ENCODE measurements at places on chromosomes 1 and 21.
A peak's percentile ranks its signal among the peaks of the same experiment; 100 is the strongest.

DNA sequence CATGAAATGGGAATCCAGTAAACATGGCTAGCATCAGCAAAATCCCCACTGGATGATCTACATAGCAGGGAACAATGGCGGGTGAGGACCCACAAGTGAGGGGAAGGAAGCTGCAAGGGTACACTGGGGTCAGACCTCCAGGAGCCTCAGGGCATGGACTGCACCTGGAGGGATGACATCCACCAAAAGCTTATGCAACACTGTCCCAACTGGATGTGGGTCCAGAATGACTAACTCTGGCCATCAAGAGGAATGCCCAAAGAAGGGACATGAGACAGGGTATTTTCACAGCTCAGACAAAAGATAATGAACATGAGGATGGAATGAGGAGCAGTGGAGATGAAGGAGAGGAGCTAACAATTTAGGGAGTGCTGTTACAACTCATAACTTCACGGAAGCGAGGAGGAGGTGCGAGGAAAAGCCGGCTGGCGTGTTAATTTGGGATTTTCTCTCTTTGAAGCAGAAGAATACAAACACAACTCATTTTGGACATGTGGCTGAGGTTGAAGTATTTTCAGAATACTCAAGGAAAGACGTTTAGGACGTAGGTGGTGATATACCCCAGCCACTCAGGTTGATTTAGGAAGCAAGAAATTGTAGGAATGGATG lies 5.7 kb downstream of the HLCS start:
- no peak for DNase-seq

DNA sequence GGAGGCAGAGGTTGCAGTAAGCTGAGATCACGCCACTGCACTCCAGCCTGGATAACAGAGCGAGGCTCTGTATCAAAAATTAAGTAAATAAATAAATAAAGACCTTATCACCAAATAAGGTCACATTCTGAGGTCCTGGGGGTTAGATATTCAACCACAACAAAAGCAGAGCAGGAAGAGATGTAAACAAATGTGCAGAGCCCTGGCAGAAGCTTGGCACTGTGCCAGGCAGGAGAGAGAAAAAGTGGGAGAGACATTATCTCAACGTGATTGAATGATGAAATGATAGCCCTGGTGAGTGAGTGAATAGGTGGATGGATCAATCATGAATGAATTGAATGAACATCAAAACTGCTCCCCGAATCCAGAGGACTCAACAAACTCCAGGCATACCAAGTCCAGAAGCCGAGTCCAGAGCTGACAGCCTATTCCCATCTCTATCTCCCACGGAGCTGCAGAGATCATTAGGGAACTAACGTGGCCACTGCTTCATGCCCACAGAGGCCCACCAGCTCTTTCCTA lies 150.7 kb downstream of the TOMM20 start:
- DNase-seq, result no peak

GRCh38 chr21:46597896-46598343 lies 7.0 kb downstream of the S100B start:
- no peak for DNase-seq

DNA sequence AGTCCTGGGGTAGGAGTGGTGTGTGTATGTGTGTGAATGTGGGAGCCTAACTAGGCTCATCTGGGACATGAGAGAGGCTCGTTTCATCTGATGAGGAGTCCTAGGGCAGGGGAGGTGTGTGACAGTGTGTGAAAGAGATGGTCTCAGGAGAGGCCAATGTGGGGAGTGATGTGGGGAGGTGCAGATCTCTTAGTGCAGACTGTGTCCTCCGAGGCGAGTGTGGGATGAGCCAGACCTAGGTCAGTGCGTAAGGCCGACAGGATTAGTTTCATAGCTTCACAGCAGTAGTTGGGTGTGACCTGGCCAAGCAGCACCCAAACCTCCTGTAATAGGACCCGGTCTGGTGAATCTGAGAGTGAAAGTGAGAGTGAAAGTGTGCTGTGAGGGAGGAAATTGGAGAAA lies 94.7 kb downstream of the LIPI start:
- no peak for DNase-seq

- no peak for DNase-seq
These were observed 1.7 kb downstream of the SLC27A3 start for GRCh38 chr1:153776845-153777370.

- DNase-seq, result no peak
These were observed 26.0 kb downstream of the ATF6 start for GRCh38 chr1:161791904-161792655.

- DNase-seq, result no peak
These were observed 130.4 kb downstream of the LHX4 start for GRCh38 chr1:180360333-180361075.

GRCh38 chr21:46605767-46606426 lies 1.0 kb upstream of the S100B start:
- peak; percentile 64 for DNase-seq

DNA sequence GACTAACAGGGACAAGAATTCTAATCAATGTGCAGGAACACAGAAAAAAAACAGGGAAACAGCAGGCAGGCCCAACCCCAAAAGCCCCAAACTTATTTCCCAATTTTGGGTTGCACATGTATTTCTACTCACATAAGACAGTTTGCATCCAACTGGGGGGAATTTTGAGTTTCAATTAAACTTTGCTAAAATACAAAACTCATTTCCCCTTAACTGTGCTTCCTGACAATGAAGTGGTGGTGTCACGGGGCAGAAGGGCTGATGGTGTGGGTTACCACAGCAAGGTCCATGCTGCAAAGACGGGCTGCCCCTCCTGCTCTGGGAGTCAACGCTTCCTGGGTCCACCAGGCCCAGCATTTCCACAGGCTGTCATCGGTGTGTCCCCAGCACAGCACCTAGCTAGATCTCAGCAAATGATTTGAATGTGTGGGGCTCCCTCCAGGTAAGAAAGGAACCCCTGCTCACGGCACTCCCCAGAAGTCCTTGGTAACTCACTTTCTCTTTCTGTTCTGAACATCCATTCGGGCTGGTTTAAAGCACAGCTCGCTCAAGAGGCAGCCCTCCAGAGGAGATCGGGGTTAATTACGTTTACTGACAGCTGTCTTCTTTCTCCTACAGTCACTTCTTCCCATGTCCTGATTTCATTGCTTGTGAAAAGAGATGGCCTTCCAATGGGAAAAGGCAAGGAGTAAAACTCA lies 27.4 kb downstream of the HIVEP3 start:
- DNase-seq, result peak; percentile 50

- DNase-seq, result no peak
These were observed 70.3 kb upstream of the ACTL8 start for GRCh38 chr1:17684810-17685209.

DNA sequence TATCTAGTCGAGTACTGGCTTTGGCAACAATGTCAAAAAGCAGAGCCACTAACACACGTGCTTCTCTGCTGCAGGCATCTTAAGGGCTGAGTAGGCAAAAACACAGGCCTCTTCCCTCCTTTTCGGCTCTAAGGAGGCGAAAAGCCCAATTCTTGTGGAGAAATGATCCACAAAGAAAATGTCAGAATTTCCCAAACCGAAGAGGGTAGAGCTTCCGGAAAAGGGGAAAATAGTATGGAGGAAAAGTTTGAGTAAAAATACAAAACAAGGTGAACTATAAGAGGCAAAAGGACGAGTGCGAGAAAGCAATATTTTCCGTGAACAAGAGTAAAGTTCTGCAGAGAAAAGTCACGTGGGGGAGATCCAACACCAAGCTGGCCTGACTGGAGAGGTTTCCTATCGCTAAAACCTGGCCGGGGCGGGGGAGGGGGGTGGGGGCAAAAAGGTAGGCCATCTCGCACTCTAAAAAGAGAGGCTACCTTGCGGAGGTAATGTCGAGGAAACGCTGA lies 551 bp downstream of the ZRANB2 start:
- DNase-seq, result no peak

GRCh38 chr1:67616394-67616985 lies 68.5 kb upstream of the GADD45A start:
- DNase-seq, result no peak

GRCh38 chr1:184905601-184906322 lies 68.5 kb downstream of the NIBAN1 start:
- no peak for DNase-seq

- no peak for DNase-seq
These were observed 687.0 kb upstream of the ADGRL2 start for GRCh38 chr1:81113688-81114087.

- no peak for DNase-seq
These were observed 24.0 kb downstream of the EXOC8 start for GRCh38 chr1:231313661-231314060.

DNA sequence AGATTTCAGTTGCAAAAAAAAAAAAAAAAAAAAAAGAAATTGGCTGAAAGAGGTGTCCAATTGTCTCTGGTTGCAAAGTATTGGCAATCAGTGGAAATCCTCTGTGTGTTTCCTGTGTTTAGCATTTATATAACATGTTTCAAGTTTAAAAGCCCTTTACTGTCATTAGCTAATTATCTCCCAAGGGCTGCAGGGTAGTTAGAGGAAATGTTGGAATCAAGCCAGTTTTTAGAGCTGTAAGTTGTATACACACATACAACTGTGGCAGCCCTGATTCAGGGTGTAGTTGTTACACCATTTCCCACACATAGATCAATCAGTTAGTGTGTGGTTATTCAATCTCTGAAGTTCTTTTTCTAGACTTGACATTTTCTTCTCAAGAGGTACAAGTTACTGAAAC lies 8.9 kb upstream of the ZNF326 start:
- DNase-seq, result no peak

DNA sequence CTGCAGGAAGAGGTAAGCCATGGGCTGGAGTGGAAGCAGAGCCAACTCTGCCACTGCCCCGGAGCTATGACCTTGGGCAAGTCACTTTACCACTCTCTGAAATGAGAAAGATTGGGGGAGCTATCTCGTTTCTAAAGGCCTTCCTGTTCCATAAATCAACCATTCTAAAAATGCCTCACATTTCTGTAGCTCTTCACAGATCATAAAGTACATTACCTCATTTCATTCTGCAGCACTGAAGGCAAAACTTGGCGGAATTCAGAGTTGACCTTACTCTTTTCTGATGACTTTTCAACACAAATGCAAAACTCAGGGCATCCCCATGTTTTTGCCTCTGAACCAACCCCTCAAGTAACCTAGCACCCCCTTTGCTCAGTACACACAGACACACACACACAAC lies 404.0 kb upstream of the NFIA start:
- DNase-seq, result no peak

GRCh38 chr1:203364806-203365205 lies 13.9 kb upstream of the FMOD start:
- no peak for DNase-seq

- DNase-seq, result no peak
These were observed 105.8 kb downstream of the TBX19 start for GRCh38 chr1:168386492-168386891.

- no peak for DNase-seq
These were observed 9.9 kb downstream of the SNRPE start for GRCh38 chr1:203871114-203871880.

- DNase-seq, result no peak
These were observed 19.0 kb upstream of the RBM15 start for GRCh38 chr1:110320168-110320518.

DNA sequence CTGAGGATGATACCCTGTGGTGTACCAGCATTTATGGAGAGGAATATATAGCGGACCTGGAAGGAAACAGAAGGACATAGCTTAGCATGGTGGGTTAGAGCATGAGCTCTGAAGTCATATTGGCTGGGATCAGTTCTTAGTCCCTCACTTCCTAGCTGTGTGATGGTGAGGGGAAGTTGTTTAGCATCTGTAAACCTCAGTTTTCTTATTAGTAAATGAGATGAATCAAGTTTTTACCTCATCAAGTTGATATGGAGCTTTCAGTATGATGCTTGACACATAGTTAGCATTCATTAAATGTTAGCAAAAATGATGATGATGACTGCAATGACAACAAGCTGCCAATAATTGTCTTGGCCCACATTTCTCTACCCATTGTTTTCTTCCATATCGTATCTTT lies 84.8 kb downstream of the NEK7 start:
- DNase-seq, result no peak

- DNase-seq, result no peak
These were observed 57.9 kb downstream of the RNF187 start for GRCh38 chr1:228544921-228545591.

DNA sequence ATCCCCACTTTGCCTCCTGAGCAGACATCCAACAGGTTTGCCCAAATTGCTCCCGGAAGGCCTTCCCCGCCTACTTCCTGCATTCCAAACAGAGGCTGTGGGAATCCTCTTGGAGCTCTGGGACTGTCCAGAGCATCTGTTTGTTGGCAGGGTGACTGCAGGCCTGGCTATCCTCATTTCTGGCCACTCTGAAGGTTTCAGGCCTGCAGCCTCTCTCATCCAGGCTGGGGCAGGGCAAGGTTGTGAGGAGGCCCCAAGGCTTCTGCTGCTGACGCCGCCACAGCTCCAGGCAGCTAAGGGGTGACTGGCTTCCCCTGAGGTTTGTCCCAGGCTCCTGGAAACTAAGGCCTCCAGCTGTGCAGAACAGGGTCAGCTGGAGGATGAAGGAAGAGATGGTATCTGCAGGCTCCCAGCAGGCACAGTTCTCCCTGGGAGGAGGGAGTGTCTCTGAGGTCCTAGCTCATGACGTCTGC lies 11.3 kb downstream of the CDK18 start:
- peak; percentile 66 for DNase-seq

GRCh38 chr1:206834711-206835110 lies 30.7 kb upstream of the IL20 start:
- no peak for DNase-seq

GRCh38 chr1:112762541-112763500 lies 47.7 kb upstream of the PPM1J start:
- no peak for DNase-seq

DNA sequence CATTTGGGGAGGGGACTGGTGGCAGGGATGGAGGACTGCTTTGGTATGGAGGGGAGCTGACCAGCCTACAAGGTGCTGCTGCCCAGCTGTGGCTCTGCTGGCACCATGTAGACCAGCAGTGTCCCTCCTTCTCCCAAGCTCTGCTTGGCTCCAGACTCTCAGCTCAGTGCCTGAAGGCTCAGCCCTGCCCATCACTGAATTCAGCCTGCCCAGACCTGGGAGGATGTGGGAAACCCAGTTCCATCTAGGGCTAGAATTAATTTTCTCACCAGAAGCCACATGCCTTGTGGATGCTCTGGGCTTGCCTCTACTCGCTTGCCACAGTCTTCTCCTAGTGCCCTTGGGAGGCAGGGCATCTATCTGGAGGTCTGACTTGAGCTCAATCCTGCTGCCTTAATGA lies 195.0 kb upstream of the EDN2 start:
- no peak for DNase-seq

- DNase-seq, result no peak
These were observed 6.2 kb upstream of the RRP1 start for GRCh38 chr21:43783098-43783700.

DNA sequence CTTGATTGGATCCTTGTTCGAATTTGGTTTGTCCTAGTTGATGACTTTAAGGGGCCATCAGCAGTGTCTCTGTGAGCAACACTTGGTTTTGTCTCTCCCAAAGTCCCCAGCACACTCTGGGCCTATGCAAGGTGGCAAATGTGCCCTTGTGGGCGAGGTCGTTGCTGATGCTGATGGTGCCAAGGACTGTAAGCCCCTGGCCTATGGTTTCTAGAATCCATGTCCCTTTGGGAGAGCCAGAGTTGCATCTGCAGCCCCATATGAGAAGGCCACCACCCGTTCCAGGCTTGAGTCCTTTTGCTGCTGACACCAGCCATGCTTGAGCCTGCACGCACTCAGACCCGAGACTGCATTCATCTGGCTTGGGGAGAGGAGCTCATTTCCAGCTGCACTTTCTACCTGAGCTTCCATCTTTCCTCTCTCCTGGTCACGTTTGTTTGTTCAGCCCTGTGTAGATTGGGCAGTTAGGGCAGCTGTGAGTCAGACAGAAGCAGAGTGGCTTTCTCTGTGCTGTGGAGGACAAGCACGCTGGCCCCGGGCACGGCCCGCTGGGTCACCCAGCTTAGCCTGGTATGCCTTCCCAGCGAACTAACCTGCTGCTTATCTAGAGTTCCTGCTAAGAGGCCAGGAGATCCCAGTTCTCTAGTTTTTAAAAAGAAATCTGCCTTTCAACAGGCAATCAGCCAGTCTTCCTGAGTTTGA lies 52.1 kb upstream of the CSF3R start:
- DNase-seq, result no peak
